ENCODE measurements at places on chromosomes 16 and 17. TPM values are rescaled to one million over a fixed set of nuclear protein-coding genes. Genes with fewer than 3 reads are reported as not detected.

- H3K27ac ChIP-seq: no peak overlapping the region
- no peaks in the 10 kb centered on the region for H3K4me1 ChIP-seq
- H3K36me3 ChIP-seq: no peaks in the 10 kb centered on the region
- H3K4me3 ChIP-seq: no peak overlapping the region
Measured at GRCh38 chr16:3950343-3951193, 70.1 kb upstream of the CREBBP start.

DNA sequence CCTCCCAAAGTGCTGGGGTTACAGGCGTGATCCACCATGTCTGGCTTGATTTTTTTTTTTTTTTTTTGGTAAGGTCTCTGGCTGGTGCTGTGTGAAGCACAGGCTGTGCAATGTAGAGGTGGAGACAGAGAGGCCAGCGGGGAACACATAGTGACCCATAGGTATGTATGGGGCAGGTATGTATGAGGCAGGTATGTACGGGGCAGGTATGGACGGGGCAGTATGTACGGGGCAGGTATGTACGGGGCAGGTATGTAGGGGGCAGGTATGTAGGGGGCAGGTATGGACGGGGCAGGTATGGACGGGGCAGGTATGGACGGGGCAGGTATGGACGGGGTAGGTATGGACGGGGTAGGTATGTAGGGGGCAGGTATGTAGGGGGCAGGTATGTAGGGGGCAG is 5.0 kb downstream of the RPL3L start:
- no peaks in the 10 kb centered on the region for H3K36me3 ChIP-seq
- no peak overlapping the region for H3K4me3 ChIP-seq
- no peak for DNase-seq
- no peaks in the 10 kb centered on the region for H3K4me1 ChIP-seq

DNA sequence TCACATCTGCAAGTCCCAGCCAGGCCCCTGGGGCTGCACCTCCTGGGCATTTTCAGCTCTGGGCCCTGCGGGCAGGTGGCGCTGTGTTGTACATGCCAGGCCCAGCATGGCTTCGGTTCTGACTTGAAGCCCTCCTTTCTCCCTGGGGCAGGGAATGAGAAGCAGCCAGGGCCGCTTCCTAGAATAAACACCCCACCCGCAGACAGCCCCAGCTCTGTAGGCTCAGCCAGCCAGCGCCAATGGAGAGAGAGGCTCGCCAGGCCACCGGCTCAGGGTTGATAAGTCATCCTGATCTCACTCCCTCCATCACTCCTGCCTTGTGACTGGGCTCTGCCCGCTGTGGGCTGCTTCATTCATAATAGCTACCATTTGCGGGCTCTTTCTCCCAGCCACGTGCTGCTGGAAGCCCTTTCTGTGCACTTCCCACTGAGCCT is 6.0 kb upstream of the GLIS2 start:
- H3K36me3 ChIP-seq: no peaks in the 10 kb centered on the region
- H3K27me3 ChIP-seq: peaks cover 17% of the 10 kb centered on the region

Gene STH
- total RNA-seq: not detected

GRCh38 chr16:85988306-85988705 is 89.3 kb downstream of the IRF8 start:
- no peaks in the 10 kb centered on the region for H3K36me3 ChIP-seq
- H3K4me3 ChIP-seq: no peak overlapping the region
- DNase-seq: no peak
- peaks cover 24% of the 10 kb centered on the region for H3K4me1 ChIP-seq
- no peak overlapping the region for H3K27ac ChIP-seq
- peaks cover 2% of the 10 kb centered on the region for H3K27me3 ChIP-seq

DNA sequence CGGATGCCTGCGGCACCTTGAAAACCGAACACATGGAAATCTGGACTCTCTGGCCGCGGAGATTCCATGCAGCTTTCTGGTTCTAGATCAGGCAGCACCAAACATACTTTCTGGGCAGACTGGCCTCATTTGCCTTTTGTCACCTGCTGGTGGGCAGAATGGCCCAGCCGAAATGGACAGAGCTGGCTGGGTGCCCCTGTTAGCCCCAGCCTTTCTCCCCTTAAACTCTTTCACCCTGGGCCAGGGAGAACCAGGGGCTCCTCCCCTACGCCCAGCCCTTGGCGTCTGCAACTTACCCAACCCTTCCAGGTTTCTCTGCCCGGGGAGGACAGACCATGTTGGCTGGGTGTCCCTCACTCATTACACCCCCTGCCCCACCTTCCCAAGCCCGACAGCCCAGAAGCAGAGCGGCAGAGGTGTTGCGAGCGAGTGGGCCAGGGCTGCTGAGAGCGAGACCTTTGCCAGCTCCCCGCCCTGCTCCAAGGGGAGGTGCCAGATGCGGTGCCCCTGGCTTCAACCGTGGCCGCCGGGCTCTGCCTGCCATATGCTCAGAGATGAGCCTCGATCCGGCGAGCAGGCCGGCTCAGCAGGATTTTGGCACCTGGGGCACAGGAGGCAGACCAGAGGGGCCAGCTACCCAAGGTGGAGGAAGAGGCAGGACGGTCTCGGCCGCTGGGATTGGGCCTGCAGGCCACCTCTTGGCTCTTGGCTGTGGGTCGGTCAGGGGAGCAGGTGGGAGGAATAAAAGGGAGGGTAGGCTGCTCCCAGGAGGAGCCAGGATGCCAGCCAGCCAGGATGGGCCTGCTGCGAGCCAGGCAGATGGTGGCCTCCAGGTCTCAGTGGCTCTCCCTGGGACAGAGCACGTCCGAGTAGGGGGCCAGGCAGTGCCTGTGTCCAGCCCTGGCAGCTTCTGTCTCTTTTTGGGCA is 191.3 kb downstream of the NTN1 start:
- H3K27ac ChIP-seq: no peak overlapping the region
- no peaks in the 10 kb centered on the region for H3K36me3 ChIP-seq
- no peak overlapping the region for H3K4me3 ChIP-seq
- no peak for DNase-seq
- H3K4me1 ChIP-seq: no peaks in the 10 kb centered on the region
- no peaks in the 10 kb centered on the region for H3K27me3 ChIP-seq

DNA sequence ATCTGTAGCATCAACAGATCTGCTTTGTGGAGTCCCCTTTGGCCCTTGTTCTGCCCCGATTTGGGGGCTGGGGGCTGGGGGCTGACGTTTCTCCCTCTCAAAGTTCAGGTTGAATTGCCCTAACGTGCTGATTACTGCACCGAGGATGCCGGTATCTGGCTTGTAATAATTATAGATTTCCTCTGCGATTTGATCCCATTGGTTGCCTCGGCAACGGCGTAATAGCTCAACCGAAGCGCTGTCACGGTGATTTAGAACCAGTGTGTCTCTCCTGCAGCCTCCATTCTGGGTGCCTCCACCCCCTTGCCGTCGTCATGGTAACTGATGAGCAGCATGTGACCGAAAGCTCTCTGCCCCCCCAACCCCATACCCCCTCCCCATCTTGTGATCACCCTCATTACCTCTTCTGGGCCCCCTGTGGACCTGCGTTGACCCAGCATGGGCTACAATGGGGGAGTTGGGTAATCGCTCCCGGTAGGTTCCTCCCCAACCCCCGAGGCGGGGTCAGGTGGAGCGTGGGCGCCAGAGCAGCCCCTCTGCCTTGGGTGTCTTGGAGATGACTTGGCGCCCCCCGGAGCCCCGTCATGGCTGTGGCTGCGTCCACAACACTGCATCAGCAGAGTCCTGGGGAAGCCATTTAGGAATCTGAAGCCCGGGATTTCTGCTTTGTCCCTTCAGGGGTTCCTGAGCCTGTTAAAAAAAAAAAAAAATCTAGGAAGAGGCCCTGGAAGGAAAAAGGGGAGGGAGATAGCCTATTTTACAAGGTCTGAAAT is 38.4 kb downstream of the ABAT start:
- no peak overlapping the region for H3K4me3 ChIP-seq

Gene KIAA0753
- 8.9 TPM for total RNA-seq

DNA sequence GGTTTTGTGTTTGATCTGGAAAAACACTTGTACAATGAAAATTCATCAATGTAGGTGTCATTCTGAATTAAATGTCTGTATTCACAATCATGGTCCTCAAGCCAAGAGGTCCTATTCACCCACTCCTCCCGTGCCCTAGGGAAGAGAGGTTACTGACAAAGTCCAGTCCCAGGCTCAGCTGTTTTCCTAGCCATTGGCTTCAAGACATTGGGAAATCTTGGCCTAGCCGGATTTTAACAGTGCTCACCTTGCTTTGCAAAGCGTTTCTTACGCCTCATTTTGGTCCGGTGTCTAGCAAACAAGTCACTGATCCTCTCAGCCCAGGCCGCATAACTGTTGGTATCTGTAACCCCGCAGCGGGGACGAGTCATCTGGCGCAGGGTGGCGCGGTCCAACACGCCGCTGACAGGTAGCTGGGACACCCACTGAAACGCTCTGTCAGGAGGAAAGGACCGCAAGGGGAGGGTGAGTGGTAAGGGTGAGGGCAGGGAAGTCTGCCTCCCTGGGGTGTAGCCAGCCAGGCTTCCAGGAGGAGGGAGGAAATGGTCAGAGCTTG is 16.7 kb downstream of the MMP28 start:
- H3K27me3 ChIP-seq: no peaks in the 10 kb centered on the region
- H3K36me3 ChIP-seq: no peaks in the 10 kb centered on the region
- no peak for DNase-seq
- no peaks in the 10 kb centered on the region for H3K4me1 ChIP-seq
- no peak overlapping the region for H3K4me3 ChIP-seq

DNA sequence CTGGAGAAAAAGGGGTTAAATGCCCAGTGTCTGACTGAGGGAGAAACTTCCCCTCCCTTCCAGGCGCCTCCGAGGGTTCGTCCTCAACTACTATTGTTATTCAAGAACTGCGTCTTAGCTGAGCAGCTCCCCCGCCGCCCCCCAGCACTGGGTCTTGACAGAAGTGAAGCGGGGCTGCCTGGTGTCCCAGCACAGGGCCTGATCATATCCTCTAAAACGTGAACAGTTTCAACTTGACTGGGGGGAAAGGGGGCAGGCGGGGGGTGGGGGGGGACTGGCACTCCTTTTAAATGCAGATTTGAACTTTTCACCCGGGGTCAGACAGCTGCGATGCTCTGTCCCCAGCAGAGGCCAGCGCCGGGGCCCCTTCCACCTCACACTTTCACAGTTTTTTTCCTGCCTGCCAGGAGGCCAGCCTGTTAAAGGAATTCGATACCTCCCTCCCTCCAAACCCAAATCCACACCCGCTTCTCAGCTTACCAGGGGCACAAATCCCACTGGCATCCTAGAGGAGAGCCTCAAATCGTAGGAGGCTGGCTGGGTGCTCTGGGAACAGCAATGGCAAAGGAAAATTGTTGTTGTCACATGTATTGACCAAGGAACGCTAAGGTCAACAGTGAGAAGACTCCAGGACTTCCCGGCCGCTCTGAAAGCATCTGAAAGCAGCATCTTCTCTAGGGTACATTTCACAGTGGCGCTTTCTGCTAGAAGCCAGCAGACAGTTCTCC is 14.5 kb downstream of the ZFHX3 start:
- DNase-seq: no peak
- no peaks in the 10 kb centered on the region for H3K4me1 ChIP-seq
- H3K27me3 ChIP-seq: peaks cover 11% of the 10 kb centered on the region
- H3K4me3 ChIP-seq: no peak overlapping the region
- no peak overlapping the region for H3K27ac ChIP-seq

Gene TM4SF5
- total RNA-seq: not detected

GRCh38 chr16:2528161-2529060 is 2.8 kb downstream of the CEMP1 start:
- no peak overlapping the region for H3K27ac ChIP-seq
- no peaks in the 10 kb centered on the region for H3K27me3 ChIP-seq
- no peak for DNase-seq
- no peak overlapping the region for H3K4me3 ChIP-seq
- H3K36me3 ChIP-seq: peaks cover 53% of the 10 kb centered on the region

DNA sequence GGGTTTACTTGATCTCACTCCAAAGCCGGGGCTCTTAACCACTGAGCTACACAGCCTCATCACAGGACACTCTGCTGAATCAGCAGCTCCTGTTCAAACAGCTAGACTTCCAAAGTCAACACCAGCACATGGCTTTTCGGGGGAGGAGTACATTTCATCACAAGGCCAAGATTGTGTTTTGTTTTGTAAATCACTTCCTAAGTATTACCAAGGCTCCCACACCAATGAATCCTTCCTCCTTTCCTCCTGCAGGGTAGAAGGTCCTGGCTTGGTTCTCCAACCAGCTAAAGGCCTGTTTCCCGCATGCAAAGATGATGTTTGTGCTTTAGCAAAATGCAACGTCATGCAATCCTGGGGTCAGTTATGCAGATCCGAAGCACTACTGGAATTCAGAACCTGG is 152.5 kb downstream of the XYLT1 start:
- no peak for DNase-seq
- H3K27ac ChIP-seq: no peak overlapping the region
- no peaks in the 10 kb centered on the region for H3K27me3 ChIP-seq
- no peak overlapping the region for H3K4me3 ChIP-seq

DNA sequence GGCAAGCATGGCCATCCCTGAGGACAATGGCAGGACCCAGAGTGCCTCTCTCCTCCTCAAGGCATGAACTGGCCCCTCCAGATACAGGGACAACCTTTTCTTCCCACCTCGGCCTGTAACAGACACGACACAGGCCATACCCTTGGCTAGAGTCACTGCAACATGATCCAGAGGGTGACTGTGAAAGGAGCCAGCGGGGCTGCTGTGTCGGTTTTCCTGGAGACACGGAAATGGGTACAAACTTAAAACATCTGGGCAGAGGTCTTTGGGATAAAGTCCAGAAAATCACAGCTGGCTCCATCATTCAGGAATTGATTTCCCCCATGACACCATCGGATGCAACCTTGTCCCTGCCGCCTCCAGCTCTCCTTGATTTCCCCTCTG is 5.3 kb downstream of the CEP295NL start:
- H3K4me1 ChIP-seq: peaks cover 3% of the 10 kb centered on the region
- no peak for DNase-seq
- H3K36me3 ChIP-seq: no peaks in the 10 kb centered on the region
- no peak overlapping the region for H3K27ac ChIP-seq
- no peak overlapping the region for H3K4me3 ChIP-seq

All from CD4-positive, alpha-beta T cell (primary cell).